ENCODE measurements at places on chromosomes 5 and 9.
A peak's percentile ranks its signal among the peaks of the same experiment; 100 is the strongest.

GRCh38 chr9:113409883-113410206 lies 630 bp downstream of the POLE3 start:
- DNase-seq: no peak

- DNase-seq: no peak
Observed at GRCh38 chr5:154249826-154250225, 59.3 kb downstream of the GALNT10 start.

- DNase-seq: no peak
Observed at GRCh38 chr5:67100301-67100700, 96.3 kb downstream of the CD180 start.

GRCh38 chr9:30677221-30677620 lies 1707.2 kb upstream of the ACO1 start:
- DNase-seq: no peak

DNA sequence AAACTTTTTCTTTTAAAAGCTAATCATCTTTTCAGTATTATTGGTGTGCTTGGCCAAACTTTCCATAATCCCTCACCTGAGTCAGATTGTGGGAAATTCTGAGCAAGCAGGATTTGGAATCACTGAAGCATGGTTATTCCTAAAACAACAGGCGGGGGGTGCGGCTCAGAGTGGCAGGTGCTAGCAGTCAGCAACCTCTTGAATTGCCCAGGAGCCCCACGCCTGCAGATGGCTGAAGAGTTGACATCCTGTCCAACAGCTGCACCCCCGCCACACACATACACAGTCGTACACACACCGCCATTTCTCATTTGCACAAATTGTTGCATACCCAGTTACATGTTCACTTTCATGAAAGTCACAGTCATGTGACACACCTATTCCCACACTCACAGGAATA lies 96.6 kb downstream of the LHX2 start:
- no peak for DNase-seq

GRCh38 chr9:127163409-127163808 lies 41.0 kb upstream of the ANGPTL2 start:
- no peak for DNase-seq

- no peak for DNase-seq
Observed at GRCh38 chr9:35598866-35599590, 6.0 kb upstream of the TESK1 start.

DNA sequence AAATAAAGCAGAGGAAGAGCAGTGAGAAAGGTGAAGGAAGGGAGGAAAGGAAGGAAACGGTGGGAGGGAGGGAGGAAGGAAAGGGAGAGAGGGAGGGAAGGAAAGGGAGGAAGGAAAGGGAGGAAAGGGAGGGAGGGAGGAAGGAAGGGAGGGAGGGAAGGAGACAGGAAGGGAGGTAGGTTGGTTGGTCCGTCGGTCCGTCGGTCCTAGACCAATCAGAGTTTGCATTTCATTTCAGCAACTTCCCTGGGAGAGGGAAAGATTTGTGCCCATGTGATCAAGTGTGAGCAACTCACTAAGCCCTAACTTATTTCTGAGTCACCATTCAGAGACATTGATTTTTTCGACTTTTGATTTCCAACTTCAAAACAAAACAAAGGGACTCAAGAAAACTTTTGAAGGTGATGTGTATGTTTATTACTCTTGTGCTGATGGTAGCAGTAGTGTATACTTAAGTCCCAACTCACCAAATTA lies 18.8 kb downstream of the NANS start:
- no peak for DNase-seq

DNA sequence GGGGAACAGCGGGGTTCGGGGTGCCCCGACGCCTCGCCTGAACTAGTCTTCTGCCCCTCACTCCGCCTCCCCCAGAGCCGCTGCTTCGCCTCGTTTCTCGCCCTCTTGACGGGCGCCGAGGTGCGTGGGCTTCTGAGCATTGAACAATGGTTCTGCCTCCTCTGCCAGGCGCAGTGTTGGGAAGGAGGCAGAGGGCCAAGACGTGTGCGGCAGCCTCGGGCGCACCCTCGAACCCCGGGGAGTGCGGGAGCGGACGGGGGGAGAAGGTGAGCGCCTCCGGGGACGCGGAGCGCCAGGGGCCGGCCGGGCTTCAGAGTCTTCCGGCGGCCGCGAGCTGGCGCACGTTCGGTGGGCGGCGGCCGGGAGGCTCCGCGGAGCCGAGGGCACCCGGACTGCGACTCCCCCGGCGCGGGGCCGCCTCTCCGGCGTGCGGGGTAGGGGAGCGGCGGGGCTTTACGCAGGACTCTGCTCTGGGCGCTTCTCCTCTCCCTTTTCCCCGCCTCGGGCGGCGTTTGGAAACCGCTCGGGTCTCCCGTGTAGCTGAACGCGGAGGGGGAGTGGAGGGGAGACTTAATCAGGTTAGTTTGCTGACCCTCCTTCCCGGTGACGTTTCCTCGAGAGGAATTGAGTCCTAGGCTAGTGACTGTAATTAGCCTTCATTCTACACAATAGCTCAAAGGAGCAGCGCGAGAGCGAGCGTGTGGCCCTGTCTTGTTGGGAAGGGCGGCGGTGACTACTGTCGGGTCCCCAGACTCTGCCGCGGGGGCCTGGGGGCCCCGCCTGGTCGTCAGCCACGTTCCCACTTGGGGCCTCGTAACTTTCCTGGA lies 1.1 kb downstream of the VLDLR start:
- DNase-seq: no peak

- no peak for DNase-seq
Observed at GRCh38 chr9:134490446-134490845, 151.2 kb upstream of the COL5A1 start.

GRCh38 chr9:32581512-32582143 lies 8.7 kb upstream of the NDUFB6 start:
- DNase-seq: no peak

DNA sequence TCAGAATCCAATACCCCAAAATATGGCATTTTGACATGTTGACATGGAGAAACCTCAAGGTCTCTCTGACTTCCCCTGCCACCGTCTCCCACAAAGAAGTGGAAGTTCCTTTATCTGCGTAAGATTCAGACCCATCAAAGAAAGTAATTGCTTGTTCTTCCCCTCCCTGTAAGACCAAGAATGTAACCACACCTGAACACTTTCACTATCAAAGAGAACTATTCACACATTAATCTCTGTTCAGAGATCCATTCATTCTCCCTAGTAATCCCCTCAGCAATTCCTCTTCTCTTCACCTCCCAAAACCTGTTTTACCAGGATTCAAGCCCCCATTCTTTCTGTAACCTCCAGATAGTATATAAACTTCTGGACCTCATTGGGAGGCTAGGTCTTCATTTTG lies 4.1 kb upstream of the SLC1A1 start:
- no peak for DNase-seq

GRCh38 chr9:127856729-127857116 lies 2.3 kb upstream of the ENG start:
- no peak for DNase-seq

- DNase-seq: peak; percentile 91
Observed at GRCh38 chr5:122774861-122775549, at the start of gene SNX2. Gene SNX2 (plus strand): TSS chr5:122775080. CDS start chr5:122775104, 24 bp downstream.

DNA sequence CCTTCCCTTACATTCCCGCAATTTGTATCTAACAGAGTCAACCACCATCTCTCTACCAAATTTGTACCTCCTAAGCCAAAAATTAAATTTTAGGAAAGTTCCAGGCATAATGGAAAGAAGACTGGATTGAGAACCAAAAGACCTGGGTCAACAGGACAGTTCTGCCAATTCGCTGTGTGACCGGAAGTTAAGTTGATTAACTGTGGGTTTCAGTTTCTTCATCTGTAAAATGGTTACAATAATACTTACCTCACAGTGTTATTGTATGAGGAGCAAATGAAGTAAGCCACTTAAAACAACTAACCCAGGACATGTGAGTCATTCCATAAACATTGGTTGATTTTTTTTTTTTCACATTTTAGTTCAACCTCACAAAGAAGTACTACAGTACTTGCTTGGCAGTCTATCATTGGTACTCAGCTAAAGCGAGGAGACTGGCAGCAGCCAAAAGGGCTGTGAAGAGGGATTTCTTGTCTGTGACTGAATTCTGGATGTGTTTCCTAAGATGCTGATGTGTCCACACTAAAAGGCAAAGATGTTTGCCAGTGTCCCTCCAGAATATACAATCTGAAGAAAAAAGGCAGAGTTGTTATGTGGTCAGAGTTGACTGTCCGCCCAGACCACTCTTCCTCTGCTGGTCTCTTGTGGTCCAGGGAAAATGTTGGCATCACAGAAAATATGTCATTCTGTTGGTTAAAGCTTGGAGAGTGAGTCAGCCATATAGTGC lies 198.6 kb downstream of the TLE1 start:
- no peak for DNase-seq

GRCh38 chr9:124263213-124263612 lies 5.5 kb downstream of the NEK6 start:
- no peak for DNase-seq

DNA sequence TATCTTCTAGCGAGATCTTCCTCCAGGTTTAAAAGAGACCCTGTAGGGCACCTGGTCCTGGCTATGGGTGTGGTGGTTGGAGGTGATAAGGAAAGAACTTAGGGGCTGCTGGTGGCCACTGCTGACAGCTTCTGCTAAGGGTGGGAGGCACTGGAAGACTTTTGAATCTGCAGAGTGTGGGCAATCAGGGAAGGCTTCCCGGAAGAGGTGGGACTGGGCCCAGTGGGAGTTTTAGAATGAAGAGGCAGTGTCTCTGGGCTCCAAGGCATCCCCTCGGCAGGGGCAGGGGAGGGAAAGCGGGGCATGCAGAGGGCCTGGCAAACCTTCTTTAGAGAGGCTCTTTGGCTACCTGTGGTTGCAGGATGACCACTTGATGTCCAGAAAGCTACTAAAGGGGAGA lies 23.0 kb upstream of the DAB2IP start:
- DNase-seq: no peak

GRCh38 chr9:104780796-104781395 lies 17.0 kb downstream of the NIPSNAP3B start:
- no peak for DNase-seq

GRCh38 chr9:109469646-109470358 lies 28.3 kb downstream of the PTPN3 start:
- no peak for DNase-seq

- no peak for DNase-seq
Observed at GRCh38 chr9:105507096-105507790, 50.7 kb upstream of the FKTN start.

Measured in RWPE2 (cell line).